Tracheal epithelial cell (primary cell): ENCODE measurements at places on chromosomes 4 and X. TPM values are rescaled to one million over a fixed set of nuclear protein-coding genes. Genes with fewer than 3 reads are reported as not detected.

The COMMD8 gene
- total RNA-seq = 27.5 and 32.0 TPM in 2 replicates

The RTL3 gene
- total RNA-seq = not detected in 2 replicates

The GYPE gene
- not detected in 2 replicates for total RNA-seq

The NMU gene
- 4.6 and 7.9 TPM in 2 replicates for total RNA-seq

The TCEAL9 gene
- 35.4 and 50.8 TPM in 2 replicates for total RNA-seq

The TIGD4 gene
- 0.24 TPM in 1 of 2 replicates, not detected in the other for total RNA-seq

The GABRQ gene
- not detected in 2 replicates for total RNA-seq

The HS3ST1 gene
- total RNA-seq = 2.3 and 6.5 TPM in 2 replicates

The TEC gene
- total RNA-seq = 0.43 and 0.48 TPM in 2 replicates

The PRDM8 gene
- total RNA-seq = 0.21 and 0.48 TPM in 2 replicates

The HNRNPD gene
- total RNA-seq = 13.0 TPM in 2 replicates

The SCML1 gene
- total RNA-seq = 5.5 and 6.7 TPM in 2 replicates

The RNF4 gene
- 51.8 and 96.6 TPM in 2 replicates for total RNA-seq

The BEX5 gene
- 1.1 and 1.2 TPM in 2 replicates for total RNA-seq

The MAB21L2 gene
- total RNA-seq = not detected in 2 replicates

The SOWAHB gene
- total RNA-seq = 28.2 and 28.3 TPM in 2 replicates

The ITIH6 gene
- not detected in 2 replicates for total RNA-seq

The KLB gene
- under 0.01 TPM in 1 of 2 replicates, not detected in the other for total RNA-seq

The WAS gene
- not detected in 2 replicates for total RNA-seq

The INTU gene
- total RNA-seq = 3.4 and 6.5 TPM in 2 replicates
